Caco-2 (cell line): ENCODE measurements at places on chromosomes 12 and 14. TPM values are rescaled to one million over a fixed set of nuclear protein-coding genes. Genes with fewer than 3 reads are reported as not detected.

The P2RX2 gene
- total RNA-seq: not detected in 2 replicates

The EDDM3A gene
- total RNA-seq: not detected in 2 replicates

The RFX4 gene
- not detected in 2 replicates for total RNA-seq

The PARP11 gene
- 18.1 and 19.0 TPM in 2 replicates for total RNA-seq

The IL26 gene
- total RNA-seq: not detected in 2 replicates

The HSPB8 gene
- 15.3 and 17.1 TPM in 2 replicates for total RNA-seq

The DTX1 gene
- not detected in 2 replicates for total RNA-seq

The VDR gene
- total RNA-seq: 13.6 and 15.4 TPM in 2 replicates

The MYH7 gene
- total RNA-seq: 0.07 TPM in 1 of 2 replicates, not detected in the other

The GPR65 gene
- total RNA-seq: not detected in 2 replicates

The SLC38A4 gene
- 16.0 and 20.1 TPM in 2 replicates for total RNA-seq

The SIX6 gene
- not detected in 2 replicates for total RNA-seq

The GLI1 gene
- 0.48 and 0.53 TPM in 2 replicates for total RNA-seq

The FLRT2 gene
- total RNA-seq: 0.07 and 0.43 TPM in 2 replicates

The NGB gene
- not detected in 2 replicates for total RNA-seq

The TAMALIN gene
- 3.7 and 4.1 TPM in 2 replicates for total RNA-seq

The SMIM41 gene
- total RNA-seq: not detected in 2 replicates

The OVCH1 gene
- total RNA-seq: not detected in 2 replicates

The IFT81 gene
- total RNA-seq: 5.9 and 6.3 TPM in 2 replicates

The DCP1B gene
- 8.2 and 8.9 TPM in 2 replicates for total RNA-seq

The AVPR1A gene
- not detected in 2 replicates for total RNA-seq

The GPRC5D gene
- total RNA-seq: not detected in 2 replicates

The BATF gene
- 1.5 and 1.7 TPM in 2 replicates for total RNA-seq

The CD163 gene
- total RNA-seq: 0.20 and 1.4 TPM in 2 replicates

The NANOG gene
- total RNA-seq: not detected in 2 replicates

The PPFIA2 gene
- not detected in 2 replicates for total RNA-seq

The RNASE7 gene
- total RNA-seq: not detected in 2 replicates

The KRT85 gene
- total RNA-seq: not detected in 2 replicates

The CLEC2B gene
- not detected in 2 replicates for total RNA-seq

The TMEM253 gene
- 0.98 and 1.0 TPM in 2 replicates for total RNA-seq

The INHBE gene
- total RNA-seq: 9.1 and 13.9 TPM in 2 replicates

The ESPL1 gene
- total RNA-seq: 32.3 and 34.9 TPM in 2 replicates

The REM2 gene
- 0.41 and 0.44 TPM in 2 replicates for total RNA-seq

The PPP4R4 gene
- total RNA-seq: 0.20 and 0.21 TPM in 2 replicates

The DDIT3 gene
- total RNA-seq: 62.7 and 79.2 TPM in 2 replicates

The SERPINA4 gene
- 5.5 and 6.3 TPM in 2 replicates for total RNA-seq

The ASPG gene
- total RNA-seq: not detected in 2 replicates

The RECQL gene
- 50.7 and 55.3 TPM in 2 replicates for total RNA-seq

The CRIP1 gene
- total RNA-seq: 46.0 and 75.1 TPM in 2 replicates

The ACSS3 gene
- total RNA-seq: 0.70 and 0.95 TPM in 2 replicates

The STON2 gene
- 37.1 and 43.5 TPM in 2 replicates for total RNA-seq

The LALBA gene
- total RNA-seq: not detected in 2 replicates

The AHNAK2 gene
- 0.77 and 0.81 TPM in 2 replicates for total RNA-seq

The SAMD15 gene
- total RNA-seq: 0.82 and 1.5 TPM in 2 replicates

The SLC6A13 gene
- 1.0 and 1.3 TPM in 2 replicates for total RNA-seq

The COPS7A gene
- 56.8 and 61.9 TPM in 2 replicates for total RNA-seq

The GPRC5A gene
- 73.9 and 99.7 TPM in 2 replicates for total RNA-seq

The TMEM52B gene
- total RNA-seq: 41.8 and 46.0 TPM in 2 replicates

The KRT71 gene
- 1.2 and 1.5 TPM in 2 replicates for total RNA-seq

The NRXN3 gene
- total RNA-seq: 12.4 and 15.9 TPM in 2 replicates

The GNG2 gene
- 8.6 and 16.1 TPM in 2 replicates for total RNA-seq

The TAS2R50 gene
- 2.0 and 2.2 TPM in 2 replicates for total RNA-seq

The SERPINA9 gene
- not detected in 2 replicates for total RNA-seq

The CMKLR1 gene
- not detected in 2 replicates for total RNA-seq

The HVCN1 gene
- total RNA-seq: 0.23 TPM in 1 of 2 replicates, not detected in the other

The RNASE4 gene
- total RNA-seq: 8.8 and 9.2 TPM in 2 replicates

The SIX4 gene
- total RNA-seq: 4.3 and 4.8 TPM in 2 replicates

The WNT5B gene
- 6.9 and 8.5 TPM in 2 replicates for total RNA-seq
